ENCODE measurements at places on chromosomes 5 and 9.

DNA sequence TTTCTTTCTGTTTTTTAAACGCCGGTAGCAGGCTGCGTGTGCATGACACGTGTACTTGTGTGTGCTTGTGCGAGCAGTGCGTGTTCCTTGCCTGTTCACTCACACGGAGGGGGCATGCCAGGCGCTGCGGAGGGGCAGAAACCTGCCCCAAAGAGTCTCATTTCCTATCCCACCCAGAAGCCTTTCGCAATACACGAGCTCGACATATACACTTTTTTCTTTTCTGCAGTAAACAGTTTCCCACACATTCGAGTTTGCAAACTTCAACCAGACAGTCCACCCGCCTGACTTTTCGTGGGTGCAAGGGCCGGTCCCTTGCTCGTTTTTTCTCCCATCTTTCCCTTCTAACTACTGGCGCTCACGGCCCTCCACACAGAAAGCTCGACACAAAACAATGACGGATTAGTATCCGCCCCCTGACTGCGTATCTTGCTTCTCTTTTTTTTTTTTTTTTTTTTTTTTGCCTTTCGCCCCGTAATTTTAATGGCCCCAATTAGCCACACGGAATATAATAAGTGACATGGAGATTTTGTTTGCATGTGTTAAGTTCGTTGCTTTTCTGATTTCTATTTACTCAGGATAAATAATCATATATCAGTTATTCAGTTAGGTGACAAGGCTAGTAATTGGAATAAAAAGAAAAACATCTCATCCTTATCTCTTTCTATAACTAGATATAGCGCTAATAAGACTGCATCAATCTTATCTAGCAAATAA, 5.3 kb upstream of the OTP start:
- no peak for DNase-seq

GRCh38 chr5:132000241-132000490, 11.3 kb downstream of the ACSL6 start:
- DNase-seq = no peak

GRCh38 chr9:68730570-68731235, 25.7 kb downstream of the PIP5K1B start:
- no peak for DNase-seq

- no peak for DNase-seq
These were observed 15.3 kb upstream of the TMEM174 start for GRCh38 chr5:73157414-73158303.

- DNase-seq = no peak
These were observed 24.7 kb upstream of the GABRA6 start for GRCh38 chr5:161660806-161661205.

- no peak for DNase-seq
These were observed 5.0 kb upstream of the FBXL7 start for GRCh38 chr5:15495026-15495425.

DNA sequence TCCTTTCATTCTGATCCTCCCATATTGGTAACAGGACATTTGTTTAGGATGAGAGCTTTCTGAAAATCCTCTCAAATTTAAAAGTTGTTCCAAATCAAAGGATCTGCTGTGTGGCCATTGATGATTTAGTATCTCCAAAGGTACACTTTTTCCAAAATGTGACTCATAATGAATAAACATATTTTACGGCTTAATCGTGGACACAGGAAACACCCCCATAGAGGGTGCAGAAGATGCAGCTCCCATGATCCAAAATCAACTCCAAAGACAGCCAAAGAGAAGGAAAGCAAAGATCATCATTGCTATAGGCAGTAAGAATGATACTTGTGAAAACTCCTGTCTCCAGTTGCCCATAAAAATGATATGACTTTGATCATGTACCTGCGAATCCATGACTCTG, 239.7 kb downstream of the PIK3R1 start:
- DNase-seq = no peak

GRCh38 chr9:130741831-130742449, 48.4 kb downstream of the EXOSC2 start:
- DNase-seq = no peak

All from activated CD4-positive, alpha-beta T cell treated with anti-CD3 and anti-CD28 coated beads, Interleukin-2, amount 50 U/mL, for 24 hours (primary cell).